Purkinje cell (primary cell): ENCODE measurements at places on chromosomes 12 and 14. TPM values are rescaled to one million over a fixed set of nuclear protein-coding genes. Genes with fewer than 3 reads are reported as not detected.

TAS2R9 gene
- polyA plus RNA-seq: not detected in 2 replicates

PDZRN4 gene
- 0.11 and 3.4 TPM in 2 replicates for polyA plus RNA-seq

PPM1H gene
- 15.4 and 18.0 TPM in 2 replicates for polyA plus RNA-seq

CLEC4D gene
- polyA plus RNA-seq: not detected in 2 replicates

GPR137C gene
- polyA plus RNA-seq: 11.9 and 16.9 TPM in 2 replicates
